Kidney (tissue), 22 donors: ENCODE measurements at places on chromosomes 3 and 15. TPM values are rescaled to one million over a fixed set of nuclear protein-coding genes. Genes with fewer than 3 reads are reported as not detected.

SLC27A2 gene
- polyA plus RNA-seq: 31.2 TPM

UCN2 gene
- not detected for polyA plus RNA-seq

DAPK2 gene
- polyA plus RNA-seq: 3.8 TPM

FETUB gene
- polyA plus RNA-seq: not detected

CCDC54 gene
- polyA plus RNA-seq: not detected

ZIC1 gene
- polyA plus RNA-seq: not detected

ERICH6 gene
- not detected for polyA plus RNA-seq

AADACL2 gene
- not detected for polyA plus RNA-seq

SHC4 gene
- 0.47 TPM for polyA plus RNA-seq

MOBP gene
- polyA plus RNA-seq: not detected

CLEC3B gene
- 284 TPM for polyA plus RNA-seq

AP3B2 gene
- 1.8 TPM for polyA plus RNA-seq

C2CD4B gene
- polyA plus RNA-seq: 0.26 TPM

SLC35G2 gene
- 4.2 TPM for polyA plus RNA-seq

TRAT1 gene
- polyA plus RNA-seq: not detected

LRRC31 gene
- not detected for polyA plus RNA-seq

SPINK8 gene
- polyA plus RNA-seq: not detected

UROC1 gene
- polyA plus RNA-seq: not detected

FOXB1 gene
- not detected for polyA plus RNA-seq

ZFYVE19 gene
- polyA plus RNA-seq: 37.5 TPM

RARRES1 gene
- 10.3 TPM for polyA plus RNA-seq

RBM6 gene
- polyA plus RNA-seq: 72.0 TPM
